ENCODE measurements at places on chromosomes 11 and 22.

- DNase-seq: peak; percentile 88
Observed at GRCh38 chr11:24391167-24391566, 105.7 kb upstream of the LUZP2 start.

- no peak for DNase-seq
Observed at GRCh38 chr22:43637275-43638260, 174.5 kb downstream of the EFCAB6 start.

- peak; percentile 52 for DNase-seq
Observed at GRCh38 chr11:77821349-77821851, 456 bp downstream of the AAMDC start.

- DNase-seq: no peak
Observed at GRCh38 chr11:70570693-70571395, 172.5 kb downstream of the CTTN start.

GRCh38 chr11:104163100-104164027 lies 583 bp downstream of the PDGFD start:
- peak; percentile 55 for DNase-seq

GRCh38 chr11:13970986-13971385 lies 8.5 kb downstream of the SPON1 start:
- DNase-seq: no peak
